ENCODE measurements at places on chromosomes 5 and 9.

DNA sequence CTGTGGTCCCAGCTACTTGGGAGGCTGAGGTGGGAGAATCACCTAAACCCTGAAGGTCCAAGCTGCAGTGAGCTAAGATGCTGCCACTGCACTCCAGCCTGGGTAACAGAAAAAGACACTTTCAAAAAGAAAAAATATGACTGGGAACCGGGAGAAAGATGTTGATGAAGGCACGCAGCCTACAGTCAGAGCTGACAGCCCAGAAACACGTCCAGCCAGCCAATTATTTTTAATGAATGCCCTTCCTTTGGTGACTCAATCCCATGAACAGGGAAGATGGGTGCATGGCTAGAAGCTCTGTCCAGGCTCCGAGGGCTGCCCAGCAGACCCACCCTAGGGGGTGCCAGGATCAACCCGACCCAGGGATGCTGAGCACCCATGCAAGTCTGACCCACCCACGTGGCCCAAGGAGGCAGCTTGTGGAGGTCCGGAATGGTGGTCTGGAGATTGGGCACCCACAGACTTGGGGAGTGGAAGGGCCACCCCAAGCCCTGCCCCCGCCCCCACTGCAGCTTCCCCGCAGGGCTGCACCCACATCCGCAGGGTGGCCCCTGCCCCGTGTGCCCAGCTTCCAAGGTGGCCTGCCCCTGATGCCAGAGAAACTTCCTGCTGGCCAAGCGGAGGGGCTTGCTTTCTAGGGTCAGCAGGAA lies 51.0 kb downstream of the ADAMTS2 start:
- no peak for DNase-seq

GRCh38 chr5:32057187-32058096 lies 116.7 kb downstream of the GOLPH3 start:
- DNase-seq, result no peak

DNA sequence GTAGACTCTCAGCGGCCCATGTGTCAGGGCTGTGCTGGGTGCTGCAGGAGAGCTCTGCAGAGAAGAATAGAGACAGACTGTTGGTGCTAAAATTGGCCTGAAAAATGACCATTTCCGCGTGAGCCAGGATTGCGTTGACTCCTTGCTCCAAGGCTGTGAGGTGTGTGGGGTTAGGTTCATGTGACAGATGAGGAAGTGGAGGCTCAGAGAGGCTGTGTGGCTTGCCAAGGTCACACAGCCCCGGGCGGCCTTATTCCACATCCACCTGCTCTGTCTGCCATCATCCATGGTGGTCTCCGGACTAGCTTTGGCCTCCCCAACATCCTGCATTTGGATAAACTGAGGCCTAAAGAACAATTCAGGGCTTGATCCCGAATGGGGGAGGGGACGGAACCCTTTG lies 15.2 kb downstream of the NEK6 start:
- no peak for DNase-seq

DNA sequence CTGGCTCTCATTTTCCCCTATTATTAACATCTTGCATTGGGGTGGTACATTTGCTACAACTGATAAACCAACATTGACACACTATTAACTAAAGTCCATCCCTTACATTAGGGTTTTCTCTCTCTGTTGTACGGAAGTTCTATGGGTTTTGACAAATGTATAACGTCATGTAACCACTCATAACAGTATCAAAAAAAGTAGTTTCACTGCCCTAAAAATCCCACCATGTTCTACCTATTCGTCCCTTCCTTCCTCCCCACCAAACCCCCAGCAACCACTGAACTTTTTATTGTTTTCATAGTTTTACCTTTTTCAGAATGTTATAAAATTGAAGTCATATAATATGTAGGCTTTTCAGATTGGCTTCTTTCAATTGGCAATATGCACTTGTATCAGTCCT lies 40.1 kb downstream of the MLLT3 start:
- DNase-seq, result no peak

DNA sequence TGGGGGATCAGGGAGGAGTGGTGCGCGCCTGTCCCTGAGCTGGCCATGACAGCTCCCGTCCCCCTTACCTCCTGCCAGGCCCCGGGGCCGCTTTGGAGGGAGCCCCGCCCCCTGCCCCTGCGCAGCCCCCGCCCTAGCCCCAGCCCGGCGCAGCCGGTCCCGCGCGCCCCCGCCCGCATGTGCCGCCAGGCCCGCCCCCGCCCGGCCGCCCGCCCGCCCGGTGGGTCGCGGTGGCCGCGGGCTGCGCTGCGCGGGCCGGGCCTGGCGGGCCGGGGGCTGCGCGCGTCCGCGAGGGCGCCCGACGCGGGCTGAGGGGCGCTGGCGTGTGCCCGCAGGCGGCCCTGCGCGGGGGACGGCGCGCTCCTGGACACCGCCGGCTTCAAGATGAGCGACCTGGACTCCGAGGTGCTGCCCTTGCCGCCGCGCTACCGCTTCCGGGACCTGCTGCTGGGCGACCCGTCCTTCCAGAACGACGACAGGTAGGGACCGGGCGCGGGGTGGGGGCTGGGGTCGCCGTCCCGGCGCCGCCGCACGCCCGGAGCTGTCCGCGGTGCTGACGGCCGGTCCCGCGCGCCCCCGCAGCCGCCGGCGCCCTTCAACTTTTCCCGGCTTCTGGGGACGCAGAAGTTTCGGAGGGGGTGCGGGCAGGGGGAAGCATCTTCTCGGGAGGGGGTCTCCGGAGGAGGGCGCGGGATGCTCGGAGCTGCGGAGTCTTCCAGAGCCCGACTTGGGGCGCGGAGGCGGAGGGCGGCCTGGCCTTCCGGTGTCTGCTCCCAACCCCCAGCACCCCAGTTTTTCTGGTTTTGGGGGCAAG lies 12.5 kb downstream of the KCNT1 start:
- DNase-seq, result no peak

- no peak for DNase-seq
Observed at GRCh38 chr5:174916227-174916626, 191.8 kb downstream of the MSX2 start.

GRCh38 chr5:143775258-143775657 lies 36.7 kb upstream of the HMHB1 start:
- DNase-seq, result no peak

DNA sequence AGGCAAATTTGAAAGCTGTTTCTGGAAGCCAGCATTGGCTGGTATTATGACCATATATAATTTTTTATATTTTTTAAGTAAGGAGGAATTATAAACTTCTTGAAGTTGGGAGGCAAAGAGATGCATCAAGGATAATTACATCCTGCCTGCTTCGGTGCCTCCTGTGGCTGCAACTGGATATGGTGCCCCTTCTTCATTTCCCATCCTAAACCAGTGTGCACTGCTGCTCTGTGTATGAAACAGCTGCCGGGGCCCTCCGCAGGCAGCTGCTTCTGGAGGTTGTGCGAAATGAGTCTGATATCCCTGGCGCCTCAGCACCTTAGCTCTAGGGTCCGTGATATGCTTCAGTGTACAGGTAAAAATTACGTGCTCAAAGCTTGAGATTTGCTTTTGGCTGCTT lies 304.2 kb downstream of the ENC1 start:
- DNase-seq, result no peak

DNA sequence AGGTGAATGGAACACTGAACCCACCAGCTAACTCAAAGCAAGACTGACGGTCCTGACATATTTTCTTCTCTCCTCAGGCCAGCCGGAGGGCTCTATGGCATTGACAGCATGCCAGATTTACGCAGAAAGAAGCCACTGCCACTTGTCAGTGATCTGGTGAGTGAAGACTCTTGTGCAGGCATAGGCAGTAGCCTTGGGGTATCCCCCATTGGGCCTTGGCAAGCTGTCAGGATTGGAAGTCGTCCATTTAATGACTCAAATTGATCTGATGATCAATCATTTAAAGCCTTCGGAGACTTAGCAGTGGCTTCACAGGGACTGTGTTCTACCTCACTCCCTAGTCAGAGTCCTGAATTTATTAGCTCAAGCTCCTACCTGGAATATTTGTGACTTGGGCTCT lies 119.7 kb upstream of the RUSC2 start:
- no peak for DNase-seq

- no peak for DNase-seq
Observed at GRCh38 chr5:1470762-1471211, 25.5 kb upstream of the SLC6A3 start.

DNA sequence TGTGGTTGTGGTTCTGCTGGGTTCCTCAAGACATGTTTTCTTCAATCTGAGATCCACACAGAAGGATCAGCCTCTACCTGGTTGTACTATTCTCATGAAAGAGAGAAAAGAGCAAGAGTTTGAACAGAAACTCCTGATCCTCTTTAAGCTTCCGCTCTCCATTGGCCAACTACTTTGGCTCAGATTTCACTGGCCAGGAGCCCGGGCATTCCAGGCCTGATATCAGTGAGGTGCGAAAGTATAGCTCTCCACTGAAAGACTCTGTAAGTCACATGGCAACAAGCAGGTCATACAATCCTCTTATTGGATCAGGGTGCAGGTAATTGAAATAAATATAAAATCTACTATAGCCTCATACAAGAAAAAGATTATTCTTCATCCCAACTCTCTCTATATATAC lies 920.5 kb downstream of the TLE4 start:
- no peak for DNase-seq

GRCh38 chr5:171355302-171355724 lies 32.3 kb upstream of the NPM1 start:
- DNase-seq, result no peak

DNA sequence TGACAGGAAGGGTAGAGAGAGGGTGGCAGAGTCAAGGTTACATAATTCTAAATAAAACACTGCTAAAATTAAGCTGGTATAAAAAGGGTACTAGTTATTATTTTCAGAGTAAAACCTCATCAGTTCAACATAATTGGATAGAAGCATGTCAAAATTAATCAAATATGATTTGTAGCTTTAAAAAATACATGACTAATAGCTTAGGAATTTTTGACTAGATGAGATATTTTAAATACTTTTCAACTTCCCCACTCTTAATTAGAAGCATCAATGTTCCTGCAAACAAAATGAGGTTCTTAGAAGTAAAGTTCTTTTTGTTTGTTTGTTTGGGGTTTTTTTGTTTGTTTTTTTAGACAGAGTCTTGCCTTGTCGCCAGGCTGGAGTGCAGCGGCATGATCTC lies 29.1 kb downstream of the HTR4 start:
- no peak for DNase-seq

GRCh38 chr5:107063511-107063910 lies 607.2 kb downstream of the EFNA5 start:
- no peak for DNase-seq

DNA sequence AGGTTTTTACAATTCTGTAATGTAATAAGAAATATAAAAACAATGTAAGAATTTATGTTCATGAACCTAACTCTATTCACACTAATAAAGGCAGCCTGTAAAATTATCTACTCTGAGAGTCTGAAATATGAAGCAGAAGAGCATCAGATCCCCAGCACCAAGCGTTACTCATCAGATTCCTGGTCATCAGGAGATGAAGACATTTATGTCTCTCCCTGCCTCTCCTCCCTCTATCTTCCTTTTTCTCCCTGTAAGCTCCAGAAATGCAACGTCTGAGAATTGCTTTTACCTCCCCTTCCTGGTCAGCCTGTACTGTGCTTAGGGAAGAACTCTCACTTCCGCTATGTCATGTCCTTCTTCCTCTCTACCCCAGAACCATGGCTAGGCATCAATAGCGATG lies 114.4 kb upstream of the SLIT3 start:
- no peak for DNase-seq

DNA sequence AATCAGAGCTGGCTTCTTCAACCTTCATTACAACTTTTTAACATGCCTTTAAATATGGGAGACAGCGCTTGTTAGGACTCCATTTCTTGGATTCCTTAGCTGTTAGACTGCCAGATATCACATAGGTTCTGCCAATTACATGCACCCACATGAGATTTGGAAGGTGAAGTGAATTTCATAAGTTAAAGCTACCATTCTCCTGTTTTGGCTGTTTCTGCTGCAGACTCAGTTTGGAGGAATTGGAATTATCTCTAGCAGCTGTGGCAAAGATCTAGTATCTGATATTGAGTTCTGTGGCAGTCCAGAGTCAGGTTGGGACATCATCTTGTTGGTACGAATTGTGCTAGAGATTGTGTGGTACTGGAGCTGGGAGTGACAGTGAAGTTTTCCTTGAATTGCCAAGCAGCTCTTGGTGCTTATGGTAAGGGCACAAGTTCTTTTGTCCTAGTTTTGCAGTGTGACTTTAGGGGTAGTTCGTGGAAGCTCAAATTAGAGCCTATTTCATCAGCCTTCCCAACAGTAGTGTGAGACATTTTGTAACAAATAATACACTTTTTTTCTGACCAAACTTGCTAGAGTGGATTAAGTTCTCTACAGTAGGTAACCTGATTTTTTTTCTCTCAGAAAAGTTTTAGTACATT lies 9.1 kb upstream of the PJA2 start:
- DNase-seq, result no peak

GRCh38 chr5:101679816-101680215 lies 616.3 kb downstream of the SLCO4C1 start:
- peak; percentile 15 for DNase-seq

GRCh38 chr5:77087484-77088261 lies 588 bp upstream of the ZBED3 start:
- DNase-seq, result no peak

DNA sequence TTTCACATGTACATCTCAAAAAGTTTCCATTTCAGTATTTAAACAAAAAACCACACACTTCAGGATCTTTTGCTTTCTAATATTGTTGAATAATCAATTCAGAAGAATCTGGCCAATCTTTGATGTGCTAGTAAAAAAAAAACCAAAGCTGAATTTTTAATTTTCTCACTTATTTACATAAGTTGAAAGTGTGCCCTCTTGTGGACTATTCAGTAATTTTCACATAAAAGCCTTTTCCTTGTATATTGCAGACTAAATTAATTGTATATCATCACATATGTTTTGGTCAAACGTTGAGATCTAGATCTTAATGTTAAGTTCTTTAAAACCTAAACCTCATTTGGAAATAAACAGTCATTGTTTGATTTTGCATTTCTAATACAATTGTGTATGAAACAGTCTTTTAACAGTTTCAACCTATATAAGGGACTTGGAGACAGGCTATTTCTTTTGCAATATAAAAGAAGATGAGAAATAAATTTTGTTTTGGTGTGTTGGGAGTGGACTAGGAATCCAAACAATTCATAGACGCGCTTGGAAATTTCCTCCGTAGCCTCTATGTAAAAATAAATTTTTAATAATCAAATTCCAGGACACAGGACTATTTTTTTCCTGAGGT lies 68.1 kb downstream of the NIPBL start:
- no peak for DNase-seq

DNA sequence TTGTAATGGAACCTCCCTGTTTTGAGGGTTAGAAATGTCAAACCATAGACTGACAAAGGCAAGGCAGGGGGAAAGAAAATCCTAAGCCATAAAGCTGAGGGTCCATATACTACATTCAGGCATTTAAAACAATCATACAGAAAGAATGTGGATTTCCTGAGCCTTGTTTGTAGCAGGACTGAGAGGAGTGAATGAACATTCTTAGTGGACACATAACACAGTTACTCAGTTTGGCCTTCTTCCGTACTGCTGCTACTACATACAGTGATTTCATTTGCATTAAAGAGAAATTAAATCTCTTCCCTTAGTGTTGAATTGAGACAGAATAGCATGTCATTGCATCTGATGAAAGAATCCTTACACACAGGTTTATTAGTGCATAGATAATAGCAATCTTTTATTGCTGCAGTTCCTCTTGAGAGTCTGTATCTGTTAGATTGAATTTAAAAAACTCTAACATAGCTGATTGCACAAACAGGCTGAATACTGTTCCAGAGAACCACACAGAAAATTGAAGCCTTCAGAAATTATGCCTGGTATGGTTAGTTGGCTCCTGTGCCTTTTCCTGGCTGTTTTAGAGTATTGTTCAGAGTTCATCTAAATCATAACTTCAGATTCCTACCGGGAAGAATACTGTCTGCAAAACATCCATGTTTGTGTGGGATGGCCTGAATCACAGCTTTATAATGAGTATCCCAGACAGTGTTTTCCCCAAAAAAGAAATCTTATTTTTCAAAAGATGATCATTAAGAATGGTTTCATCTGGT lies 2.0 kb upstream of the MTX3 start:
- no peak for DNase-seq

Data from HL-60 (cell line).